ELF-1 (cell line): ENCODE measurements at places on chromosomes 11 and 22.

GRCh38 chr22:36998620-36999351, 20.5 kb downstream of the TST start:
- no peak for DNase-seq

DNA sequence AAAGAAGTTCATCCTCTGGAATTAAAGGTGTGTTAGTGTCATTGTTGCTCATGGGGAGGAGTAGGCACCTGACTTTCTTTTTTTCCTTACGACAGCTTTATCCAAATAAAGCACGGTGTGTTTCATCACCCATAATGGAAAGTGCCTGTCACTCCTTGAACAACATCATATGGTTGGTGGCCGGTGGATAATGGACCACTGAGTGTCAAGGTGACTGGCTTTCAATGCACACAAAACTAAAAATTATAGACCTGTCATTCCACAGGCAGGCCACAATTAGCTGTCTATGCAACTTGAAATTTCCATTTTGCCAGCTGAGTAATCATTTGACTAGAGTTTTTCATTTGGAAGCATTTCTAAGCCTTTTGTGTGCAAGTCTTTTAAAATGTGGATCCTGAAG, 45.0 kb upstream of the MPPED2 start:
- DNase-seq = no peak

GRCh38 chr22:21942407-21943343, 10.0 kb downstream of the PPM1F start:
- no peak for DNase-seq

DNA sequence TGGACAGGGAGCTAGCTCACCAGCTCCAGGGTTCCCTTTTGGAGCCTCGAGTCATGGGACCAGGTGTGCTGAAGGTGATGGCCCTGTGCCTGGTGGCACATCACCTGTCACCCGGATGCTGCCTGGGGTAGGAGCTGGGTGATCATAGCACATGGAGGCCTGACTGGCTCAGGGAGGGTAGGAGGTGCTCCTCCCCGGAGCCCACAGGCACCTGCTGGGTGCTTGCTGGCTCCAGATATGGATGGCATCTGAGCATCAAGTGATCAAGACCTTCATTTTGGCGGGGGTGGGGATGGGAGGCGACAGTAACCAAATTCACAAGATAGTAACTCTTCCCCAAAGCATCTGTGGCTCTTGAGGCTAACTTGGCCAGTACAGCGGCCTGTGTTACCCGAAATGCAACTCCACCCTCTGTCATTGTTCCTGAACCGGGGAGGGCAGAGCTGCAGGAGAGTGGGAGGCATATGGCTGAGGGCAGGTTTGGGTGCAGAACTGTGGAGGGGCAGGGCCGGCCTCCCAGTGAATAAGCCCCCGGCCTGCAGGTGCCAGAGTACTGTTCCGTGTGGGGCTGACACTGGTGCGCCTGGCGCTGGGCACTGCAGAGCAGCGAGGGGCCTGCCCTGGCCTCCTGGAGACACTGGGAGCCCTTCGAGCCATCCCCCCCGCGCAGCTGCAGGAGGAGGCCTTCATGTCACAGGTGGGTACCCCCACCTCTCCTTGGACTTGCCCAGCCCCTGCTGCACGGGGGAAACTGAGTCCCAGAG, 4.7 kb downstream of the TBC1D10C start:
- no peak for DNase-seq

- DNase-seq = peak; percentile 49
Measured at GRCh38 chr11:65524014-65524740, 706 bp upstream of the SCYL1 start.

- no peak for DNase-seq
Measured at GRCh38 chr22:50246242-50247175, 1.7 kb upstream of the TUBGCP6 start.
